ENCODE measurements at places on chromosomes 16 and 17.

GRCh38 chr16:5036228-5037156, 2.8 kb upstream of the NAGPA start:
- no peak for DNase-seq

DNA sequence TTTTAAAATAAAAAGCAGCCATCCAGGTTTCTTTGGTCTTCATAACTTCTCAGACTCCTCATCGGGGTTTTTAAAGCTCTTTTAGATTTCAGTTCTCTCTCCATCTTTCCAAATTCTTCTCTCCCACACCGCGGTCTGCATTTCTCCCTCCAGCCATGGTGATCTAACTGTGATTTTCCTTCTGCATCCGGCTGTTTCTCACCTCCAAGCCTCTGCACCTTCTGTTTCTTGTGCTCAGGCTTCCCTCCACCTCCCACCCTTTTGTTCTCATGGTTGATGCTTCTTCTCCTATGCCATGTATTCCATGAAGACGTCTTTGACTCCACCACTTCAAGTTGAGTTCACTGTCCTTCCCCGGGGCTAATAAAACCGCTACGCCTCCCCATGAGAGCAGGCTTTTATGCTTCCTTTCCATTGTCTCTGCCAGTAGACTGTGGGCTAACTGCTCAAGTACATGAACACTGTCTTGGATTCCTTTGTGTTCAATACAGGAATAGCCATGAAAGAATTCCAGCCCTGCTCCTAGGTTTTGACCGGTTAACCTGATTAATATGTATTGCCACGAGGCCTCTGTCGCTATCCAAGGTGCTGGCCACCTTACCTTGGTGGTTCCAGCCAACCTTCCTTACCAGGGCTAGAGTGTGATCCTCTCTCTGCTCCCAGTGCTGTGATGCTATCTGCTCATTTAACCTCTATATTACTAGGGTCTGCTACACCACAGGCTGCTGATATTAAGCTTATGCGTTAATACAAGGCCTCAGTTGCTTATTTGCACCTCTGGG, 625.1 kb downstream of the HS3ST4 start:
- no peak for DNase-seq

DNA sequence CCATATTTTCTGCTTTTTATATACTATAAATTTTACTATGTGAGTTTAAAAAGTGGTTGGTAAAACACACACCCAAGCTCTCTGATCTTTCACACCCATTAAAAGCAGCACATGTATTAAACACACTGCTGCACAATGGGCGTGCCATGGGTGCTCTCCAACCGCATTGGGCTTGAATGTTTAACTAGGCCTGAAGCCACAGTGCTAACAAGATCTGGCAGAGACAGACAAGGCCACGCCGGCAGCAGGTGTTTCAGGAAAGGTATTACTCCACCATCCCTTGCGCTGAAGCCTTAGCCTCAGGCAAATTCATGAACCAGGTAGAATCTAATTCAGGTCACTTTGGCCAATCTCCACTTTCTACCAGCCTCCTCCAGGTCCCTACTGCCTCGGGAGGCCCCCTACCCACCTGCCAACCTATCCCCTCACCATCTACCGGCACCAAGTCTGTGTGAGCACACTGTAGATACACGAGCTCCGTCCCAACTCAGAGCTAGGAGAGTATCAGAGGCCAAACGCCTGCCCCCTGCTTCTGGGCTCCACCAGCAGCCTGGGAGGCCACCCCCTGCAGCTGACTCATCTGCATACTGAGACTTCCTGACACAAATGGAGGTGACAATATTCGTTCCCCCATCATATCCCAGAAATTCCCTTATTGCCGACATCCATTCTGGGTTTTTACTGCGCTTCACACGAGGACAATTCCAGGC, 95.0 kb downstream of the ADCY9 start:
- DNase-seq: no peak

DNA sequence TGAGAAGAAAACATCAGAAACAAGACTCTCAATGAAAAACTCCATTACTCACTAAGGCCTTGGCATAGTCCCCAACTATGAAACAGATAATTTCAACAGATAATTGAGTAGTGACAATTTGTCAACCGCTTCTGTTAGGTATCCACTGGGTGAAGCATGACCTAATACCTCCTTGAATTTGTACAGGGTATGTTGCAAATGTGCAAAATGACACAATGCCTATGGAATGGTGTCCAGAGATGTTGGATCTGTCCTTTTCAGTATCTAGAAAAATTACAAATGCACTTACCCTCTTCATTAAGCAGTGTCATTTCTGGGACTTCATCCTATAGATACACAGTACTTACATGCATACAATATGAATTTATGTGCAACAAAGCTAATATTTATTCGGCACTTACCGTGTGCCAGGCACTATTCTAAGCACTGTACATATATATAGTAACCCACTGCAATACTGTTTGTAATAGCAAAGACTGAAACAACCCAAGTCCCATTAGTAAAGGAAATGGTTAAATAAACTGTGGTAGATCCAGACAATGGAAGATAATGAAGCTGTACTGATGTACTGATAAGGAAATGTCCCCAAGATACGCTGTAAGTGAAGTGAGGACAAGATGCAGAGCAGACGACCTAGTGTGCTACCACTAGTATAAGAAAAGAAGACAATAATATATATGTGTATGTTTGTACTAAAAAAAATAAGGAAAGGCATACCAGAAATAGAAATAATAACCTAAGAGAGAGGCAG, 21.4 kb upstream of the SLC6A4 start:
- no peak for DNase-seq

DNA sequence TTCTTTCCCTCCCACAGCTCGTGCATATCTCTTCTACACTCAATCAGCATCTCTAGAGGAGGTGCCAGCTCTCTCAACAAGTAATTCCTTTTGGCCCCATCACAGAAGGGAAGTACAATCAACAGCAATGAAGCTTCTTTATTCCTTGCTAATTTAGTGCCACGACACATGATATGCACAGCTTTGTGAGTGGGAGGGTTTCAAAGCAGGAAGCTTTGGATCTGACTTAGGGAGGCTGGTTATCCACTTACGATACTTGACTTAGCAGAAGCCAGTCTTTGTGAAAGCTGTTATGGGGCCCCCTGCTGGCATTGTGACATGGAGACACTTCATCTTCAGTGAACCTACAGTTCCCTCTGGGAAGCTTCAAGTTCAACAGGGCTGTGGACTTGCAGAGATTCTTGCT, 81.0 kb downstream of the TMEM100 start:
- DNase-seq: peak; percentile 51

- DNase-seq: peak; percentile 29
Measured at GRCh38 chr17:59620518-59621259, 994 bp downstream of the CLTC start.

DNA sequence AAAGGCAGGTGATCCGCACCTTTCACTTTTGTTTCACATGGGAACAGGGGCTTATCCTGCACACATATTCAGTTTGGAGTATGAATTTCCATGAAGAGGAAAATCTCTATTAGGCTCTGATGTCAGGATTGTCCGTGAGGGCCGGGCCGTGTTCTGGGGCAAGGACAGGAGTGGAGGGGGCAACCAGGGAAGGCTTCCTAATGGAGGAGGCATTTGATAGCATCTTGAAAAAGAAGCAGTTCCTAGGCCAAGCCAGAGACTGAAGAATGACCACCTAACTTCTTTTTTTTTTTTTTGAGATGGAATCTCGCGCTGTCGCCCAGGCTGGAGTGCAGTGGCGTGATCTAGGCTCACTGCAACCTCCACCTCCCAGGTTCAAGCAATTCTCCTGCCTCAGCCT, 174.2 kb downstream of the SEC14L1 start:
- DNase-seq: no peak

DNA sequence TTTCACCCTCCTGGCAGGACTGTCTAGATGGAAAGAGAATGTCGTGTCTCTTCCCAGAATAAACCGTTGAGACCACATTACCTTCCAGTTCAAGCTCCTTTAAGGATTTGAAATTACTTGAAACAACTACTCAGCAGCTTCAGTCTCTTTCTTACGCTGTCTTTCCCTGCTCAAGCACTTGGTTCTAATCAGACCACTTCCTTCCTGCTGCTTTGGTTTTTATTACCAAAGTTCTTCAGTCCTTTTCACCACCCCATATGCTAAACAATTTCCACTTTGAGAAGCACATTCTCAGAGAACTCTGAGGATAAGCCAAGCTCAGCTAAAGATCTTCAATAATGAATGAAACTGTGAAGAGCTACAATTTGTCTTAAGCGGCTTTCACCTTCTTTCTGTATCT, 105.4 kb downstream of the STX8 start:
- DNase-seq: no peak

DNA sequence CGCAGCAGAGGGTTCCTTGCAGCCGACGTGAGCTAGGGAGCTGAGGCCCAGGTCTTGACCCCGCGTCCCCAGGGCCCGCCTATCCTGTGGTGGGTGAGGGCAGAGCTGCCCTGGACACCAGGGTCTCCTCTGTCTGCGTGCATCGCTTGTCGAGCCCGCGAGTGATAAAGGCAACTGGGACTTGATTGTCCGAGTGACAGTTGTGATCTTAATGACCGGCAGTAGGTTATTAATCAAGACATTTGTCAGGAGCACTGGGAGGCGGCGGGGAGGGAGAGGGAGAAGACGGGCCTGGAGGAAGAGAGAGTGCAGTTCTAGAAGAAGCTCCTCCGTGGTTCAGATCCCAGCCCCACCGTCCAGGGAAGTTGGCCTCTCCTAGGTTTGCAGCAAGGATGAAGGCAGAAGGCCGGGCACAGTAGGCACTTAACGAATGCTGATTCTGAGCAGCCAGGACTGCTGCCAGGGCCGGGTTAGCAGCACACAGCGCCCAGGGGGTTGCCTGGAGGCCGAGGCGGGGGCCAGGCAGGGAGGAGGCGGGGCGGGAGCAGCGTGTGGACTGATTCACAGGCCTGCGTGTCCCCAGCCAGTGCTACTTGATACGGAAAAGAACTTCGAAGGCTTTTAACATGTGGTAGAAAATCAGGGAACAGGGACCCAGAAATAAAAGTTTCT, 11.3 kb upstream of the GSE1 start:
- DNase-seq: no peak

- DNase-seq: peak; percentile 26
Measured at GRCh38 chr16:85126705-85127378, 14.6 kb upstream of the CIBAR2 start.

DNA sequence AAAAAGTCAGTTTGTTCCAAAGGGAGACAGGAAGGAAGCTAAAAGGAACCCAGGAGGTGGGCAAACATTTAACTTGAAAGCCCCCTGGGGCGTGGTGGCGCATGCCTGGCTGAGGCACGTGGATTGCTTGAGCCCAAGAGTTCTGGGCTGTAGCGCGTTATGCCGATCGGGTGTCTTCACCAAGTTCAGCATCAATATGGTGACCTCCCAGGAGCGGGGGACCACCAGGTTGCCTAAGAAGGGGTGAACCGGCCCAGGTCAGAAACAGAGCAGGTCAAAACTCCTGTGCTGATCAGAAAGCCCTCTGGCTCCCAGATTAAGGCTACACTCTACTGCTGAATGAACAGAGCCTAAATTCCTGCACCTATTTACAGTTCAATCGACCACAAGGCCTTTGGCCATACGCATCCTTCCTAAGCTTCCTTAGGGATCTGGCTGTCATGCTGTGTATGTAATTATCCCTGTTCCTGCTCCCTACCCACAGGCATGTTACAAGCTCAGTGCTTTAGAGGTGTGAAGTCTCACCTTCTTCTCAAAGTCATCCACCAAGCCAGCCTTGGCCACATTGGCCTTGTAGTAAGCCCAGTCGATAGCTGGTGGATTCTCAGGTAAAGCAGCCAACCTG, 5.0 kb downstream of the ATP5PD start:
- DNase-seq: no peak

- no peak for DNase-seq
Measured at GRCh38 chr17:76056882-76057281, 15.4 kb downstream of the SRP68 start.

DNA sequence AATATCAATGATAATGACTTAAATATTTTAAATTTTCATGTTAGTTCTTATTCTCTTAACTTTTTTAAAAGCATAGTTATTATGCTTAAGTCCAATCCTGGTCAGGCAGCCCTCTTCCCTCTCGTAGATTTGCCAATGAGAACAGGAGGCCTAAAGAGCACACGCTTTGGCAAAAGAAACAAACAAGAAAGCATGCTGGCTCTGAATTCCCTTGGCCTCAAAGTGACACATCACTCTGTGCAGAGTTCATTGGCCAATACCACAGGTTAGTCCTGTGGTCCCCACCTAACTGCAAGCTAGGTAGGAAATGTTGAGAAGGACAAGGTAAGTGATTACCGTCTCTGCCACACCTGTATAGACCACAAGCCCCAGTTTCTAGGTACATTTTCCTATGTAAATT, 61.5 kb downstream of the MYO1D start:
- DNase-seq: no peak

DNA sequence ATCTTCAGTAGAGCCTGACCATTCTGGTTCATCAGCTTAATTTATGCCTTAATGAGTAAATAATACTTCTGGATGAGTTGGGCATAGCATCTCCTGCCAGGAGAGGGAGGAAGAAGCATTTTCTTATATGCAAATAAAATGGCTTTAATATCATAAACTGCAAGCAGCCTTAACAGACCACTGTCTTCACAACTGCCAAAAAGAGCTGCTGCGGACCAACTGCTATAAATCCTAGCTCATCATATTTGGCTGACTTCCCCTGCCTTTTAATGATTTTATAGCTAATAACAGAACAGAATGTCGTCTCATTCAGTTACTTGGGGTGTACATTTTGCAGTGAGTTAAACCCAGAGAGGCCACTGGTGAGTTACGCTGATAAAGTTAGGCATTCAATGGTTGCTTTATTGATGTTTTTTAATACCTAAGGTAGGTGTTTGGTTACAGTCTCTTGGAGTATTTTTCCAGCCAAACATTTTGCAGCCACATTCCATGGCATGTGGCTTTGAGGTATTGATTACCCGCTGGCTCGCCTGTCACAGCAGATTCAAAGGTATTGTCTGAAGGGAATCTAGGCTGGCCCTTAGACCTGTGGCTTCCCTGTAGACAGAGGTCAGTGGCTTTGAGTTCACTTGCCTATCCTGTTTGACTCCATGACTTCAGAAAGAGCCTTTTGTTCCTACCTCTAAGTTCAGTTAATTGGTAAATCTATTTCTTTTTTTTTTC, 16.4 kb downstream of the FAM20A start:
- no peak for DNase-seq

DNA sequence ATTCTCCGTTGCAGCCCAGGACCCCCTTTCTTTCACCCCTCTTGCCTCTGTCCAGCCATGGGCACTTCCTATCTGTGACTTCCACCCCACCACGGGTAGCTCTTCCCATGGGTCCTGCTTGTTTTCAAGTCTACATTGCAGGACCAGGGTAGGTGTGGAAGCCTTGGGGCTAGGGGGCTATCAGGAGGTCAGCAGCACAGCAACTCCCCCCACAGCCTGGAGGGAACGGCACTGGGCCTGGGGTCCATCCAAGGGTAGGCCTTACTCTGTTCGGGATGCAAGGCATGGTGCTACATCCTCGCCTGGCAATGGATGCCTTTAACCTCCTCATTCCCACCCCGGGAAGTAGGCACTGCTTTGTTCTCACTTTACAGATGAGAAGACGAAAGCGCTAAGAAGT, 109.3 kb downstream of the IRX5 start:
- DNase-seq: no peak

GRCh38 chr17:43848601-43849000, 1.6 kb downstream of the CD300LG start:
- DNase-seq: no peak
